ENCODE measurements at places on chromosomes 2 and 18. TPM values are rescaled to one million over a fixed set of nuclear protein-coding genes. Genes with fewer than 3 reads are reported as not detected.

GRCh38 chr2:201496785-201497184 is 45.2 kb downstream of the STRADB start:
- no peak for DNase-seq

Gene TUBA3E
- not detected for total RNA-seq

Gene AMER3
- not detected for total RNA-seq

DNA sequence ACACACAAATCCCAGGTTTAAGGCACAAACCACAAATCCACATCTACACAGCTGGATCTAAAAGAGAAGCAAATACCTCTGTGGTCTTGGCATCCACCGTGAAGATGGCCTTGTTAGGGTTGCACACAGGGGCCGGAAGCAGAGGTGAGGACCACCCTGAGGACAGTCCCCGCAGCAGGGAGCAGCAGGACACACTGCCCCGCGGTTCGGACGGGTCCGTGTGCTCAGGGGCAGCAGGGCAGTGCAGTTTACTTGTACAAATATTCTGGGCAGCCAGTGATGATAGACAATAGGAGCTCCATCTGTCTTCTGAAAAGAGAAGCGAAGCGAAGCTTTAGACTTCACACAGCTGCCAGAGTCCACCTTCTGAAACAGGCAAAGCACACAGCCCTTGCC is 8.8 kb downstream of the PASK start:
- DNase-seq: no peak

Measured in Caki2 (cell line).